Psoas muscle (tissue), 8 donors: ENCODE measurements at places on chromosomes 4 and X.

DNA sequence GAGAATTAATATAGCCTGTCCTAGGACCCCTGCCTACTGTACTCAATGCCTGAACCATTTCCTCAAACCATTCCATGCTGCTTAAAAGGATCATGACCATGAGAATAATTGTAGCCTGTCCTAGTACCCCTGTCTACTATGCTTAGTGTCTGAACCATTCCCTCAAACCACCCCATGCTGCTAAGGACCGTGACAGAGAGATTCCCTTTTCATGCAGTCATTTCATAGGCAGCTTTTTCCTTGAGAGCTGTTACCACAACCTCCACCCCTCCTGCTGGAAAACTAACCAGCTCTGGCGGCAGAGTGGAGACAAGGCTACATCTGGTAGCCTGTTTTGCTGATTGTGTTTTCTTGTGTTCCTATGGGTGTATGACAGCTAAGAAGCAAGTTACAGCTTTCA lies 174.9 kb upstream of the SMARCAD1 start:
- no peak for DNase-seq

DNA sequence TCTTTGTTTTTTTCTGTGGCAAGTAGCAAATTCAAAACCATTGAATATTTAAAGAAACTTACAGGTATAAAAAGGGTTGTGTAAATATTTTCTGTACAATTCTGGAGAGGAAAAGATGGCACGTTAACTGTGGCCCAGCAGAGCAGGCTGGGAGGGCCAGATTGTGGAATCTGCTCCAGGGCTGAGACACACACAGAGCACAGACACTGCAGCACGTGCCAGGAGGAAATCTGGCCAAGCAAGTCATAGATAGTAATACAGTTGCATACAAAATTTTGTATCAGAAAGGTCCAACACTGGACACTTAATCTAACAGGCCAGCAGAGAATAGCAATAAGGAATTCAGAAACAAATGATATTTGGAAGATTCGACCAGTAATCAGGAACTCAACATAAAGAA lies 763.7 kb downstream of the PDHA2 start:
- DNase-seq: no peak

DNA sequence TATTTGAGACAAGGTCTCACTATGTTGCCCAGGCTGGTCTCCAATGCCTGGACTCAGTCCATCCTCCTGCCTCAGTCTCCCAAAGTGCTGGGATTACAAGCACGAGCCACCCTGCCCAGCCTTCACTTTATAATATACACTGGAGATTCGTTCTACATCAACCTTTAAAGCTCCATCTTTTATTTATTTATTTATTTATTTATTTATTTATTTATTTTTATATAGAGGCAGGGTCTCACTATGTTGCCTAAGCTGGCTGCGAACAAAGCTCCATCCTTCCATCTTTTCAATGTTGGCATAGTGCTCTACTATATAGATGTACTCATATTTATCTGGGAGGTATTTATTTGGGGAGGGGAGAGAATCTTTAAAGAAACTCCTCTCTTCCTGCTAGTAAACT lies 1.7 kb upstream of the KDR start:
- DNase-seq: no peak

GRCh38 chr4:1445716-1446445 lies 39.6 kb upstream of the NKX1-1 start:
- DNase-seq: no peak

GRCh38 chrX:103276581-103277002 lies at the start of gene TCEAL5:
Gene TCEAL5, minus strand, starts transcription at chrX:103276750. Its CDS starts 2,187 bp downstream, at chrX:103274563.
- DNase-seq: peak; percentile 30

DNA sequence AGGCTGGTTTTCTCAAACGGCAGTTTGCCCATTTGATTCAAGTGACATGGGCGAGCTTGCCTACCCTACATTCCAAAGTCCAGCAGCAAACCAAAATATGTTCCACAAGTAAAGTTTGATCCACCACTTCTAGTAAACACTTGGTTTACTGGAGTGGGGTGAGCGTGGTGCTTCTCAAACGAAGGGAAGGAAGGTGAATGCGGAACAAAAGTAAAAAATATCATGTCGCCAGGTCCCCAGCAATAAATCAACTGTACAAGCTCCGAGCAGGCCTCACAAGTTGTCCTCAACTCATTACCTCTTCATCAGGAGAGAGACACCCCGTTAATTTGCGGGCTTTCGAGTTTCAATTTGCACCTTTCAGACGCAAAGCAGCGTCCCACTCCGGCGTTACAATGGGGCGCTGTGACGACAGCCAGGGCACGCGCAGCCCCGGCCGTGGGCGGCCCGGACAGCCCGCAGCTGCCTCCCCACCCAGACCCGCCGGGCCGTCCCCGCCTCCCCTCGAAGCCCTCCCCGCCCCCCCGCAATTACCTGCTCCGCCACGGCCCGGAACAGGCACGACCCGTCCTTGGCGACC lies 1.0 kb downstream of the OTUD4 start:
- DNase-seq: peak; percentile 76

- DNase-seq: no peak
These were observed 184.9 kb downstream of the COMMD8 start for GRCh38 chr4:47278631-47279030.

DNA sequence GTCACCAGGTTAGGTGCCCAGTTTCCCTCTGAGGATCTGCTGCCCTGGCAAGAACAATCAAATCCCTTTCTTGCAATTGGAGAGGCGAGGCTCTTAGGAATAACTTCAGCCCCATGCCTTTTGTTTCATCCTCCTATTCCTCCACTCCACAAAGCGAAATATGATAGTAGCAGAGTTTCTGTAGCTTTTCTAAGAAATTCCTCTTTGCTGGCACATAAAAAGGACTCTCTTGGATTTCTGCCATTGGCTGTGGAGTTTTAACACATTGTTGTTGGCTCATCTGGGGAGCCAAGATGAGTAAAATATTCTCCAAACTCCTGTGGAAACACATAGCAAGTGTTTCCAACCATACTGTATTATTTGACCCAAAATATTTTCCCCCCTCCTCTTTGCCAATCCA lies 11.0 kb upstream of the ADGRG2 start:
- DNase-seq: no peak

GRCh38 chr4:19429684-19430083 lies 822.0 kb upstream of the SLIT2 start:
- no peak for DNase-seq

DNA sequence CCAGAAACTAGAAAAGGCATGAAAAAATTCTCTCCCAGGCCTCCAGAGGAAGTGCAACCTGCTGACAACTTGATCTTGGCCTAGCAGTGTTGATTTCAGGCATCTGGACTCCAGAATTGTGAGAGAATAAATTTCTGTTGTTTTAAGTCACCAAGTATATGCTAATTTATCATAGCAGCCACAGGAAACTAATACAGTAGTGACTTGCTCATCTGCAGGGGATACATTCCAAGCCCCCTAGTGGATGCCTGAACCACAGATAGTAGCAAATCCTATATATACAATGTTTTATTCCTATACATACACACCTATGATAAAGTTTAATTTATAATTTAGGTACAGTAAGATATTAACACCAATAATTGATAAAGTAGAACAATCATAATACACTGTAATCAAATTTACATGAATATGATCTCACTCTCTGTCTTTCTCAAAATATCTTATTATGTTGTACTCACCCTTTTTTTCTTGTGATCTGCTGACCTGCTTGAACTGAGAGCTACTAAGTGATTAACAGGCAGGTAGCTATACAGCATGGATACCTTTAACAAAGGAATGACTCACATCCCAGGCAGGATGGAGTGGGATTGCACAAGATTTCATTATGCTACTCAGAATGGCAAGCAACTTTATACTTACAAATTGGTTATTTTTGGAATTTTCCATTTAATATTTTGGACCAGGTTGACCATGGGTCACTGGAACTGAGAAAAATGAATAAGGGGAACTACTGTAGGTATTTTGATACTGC lies 501.1 kb downstream of the KCNIP4 start:
- no peak for DNase-seq

GRCh38 chr4:6327220-6327917 lies 57.7 kb downstream of the WFS1 start:
- peak; percentile 85 for DNase-seq

DNA sequence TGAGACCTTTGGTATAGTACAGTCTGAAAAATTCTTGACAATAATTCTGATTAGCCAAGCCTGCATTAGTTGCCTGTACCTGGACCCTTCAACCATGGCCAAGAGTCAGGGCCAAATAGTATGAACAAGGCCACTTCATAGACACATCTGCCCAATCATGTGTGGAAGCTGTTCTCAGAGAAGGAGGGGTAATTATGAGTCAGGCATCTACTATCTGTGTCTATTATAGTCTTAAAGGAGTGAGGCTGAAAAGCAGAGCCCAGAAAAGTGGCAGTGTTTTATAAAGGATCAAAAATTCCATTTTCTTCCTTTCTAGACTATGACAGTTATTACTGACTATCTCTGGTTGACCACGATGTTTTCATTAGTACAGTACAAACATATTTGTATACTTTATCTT lies 5.0 kb upstream of the ADGRL3 start:
- no peak for DNase-seq

DNA sequence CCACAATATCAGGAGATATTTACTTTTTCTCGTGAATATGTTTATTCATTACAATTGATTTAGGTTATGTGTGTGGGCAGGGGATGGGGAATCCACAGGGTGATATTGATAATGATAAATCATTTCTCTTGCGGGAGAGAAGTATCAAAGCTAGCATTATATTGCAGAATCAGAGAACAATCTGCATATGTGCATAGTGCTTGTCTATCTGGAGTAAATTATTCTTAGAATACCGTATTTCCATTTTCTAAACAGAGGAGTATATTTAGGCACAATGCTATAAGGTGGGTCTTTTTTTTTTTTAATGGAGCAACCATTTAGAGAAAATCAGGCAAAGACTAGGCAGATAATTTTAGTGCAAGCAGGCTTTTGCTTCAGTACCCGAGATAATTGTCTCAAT lies 166.0 kb upstream of the ARX start:
- no peak for DNase-seq

DNA sequence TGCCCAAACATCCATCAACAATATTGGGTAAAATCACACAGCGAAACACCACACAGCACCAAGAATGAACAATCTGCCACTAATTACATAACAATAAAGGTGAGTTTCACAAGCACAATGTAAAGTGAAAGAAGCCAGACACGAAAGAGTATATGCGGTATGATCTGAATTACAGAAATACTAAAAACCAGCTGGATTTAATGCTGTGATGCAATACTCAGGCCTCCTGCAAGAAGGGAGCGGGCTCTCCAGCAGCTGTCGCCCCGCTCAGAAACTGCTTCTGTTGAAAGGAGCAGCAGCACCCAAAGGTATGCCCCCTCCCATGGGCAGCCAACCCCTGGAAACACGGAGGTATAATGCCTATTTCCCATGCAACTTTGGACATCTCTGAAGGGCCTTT lies 77.0 kb downstream of the PAPSS1 start:
- DNase-seq: no peak

- no peak for DNase-seq
These were observed 5.7 kb downstream of the ATP1B4 start for GRCh38 chrX:120367402-120368109.

GRCh38 chr4:112951362-112952312 lies 97.8 kb upstream of the ANK2 start:
- DNase-seq: no peak

DNA sequence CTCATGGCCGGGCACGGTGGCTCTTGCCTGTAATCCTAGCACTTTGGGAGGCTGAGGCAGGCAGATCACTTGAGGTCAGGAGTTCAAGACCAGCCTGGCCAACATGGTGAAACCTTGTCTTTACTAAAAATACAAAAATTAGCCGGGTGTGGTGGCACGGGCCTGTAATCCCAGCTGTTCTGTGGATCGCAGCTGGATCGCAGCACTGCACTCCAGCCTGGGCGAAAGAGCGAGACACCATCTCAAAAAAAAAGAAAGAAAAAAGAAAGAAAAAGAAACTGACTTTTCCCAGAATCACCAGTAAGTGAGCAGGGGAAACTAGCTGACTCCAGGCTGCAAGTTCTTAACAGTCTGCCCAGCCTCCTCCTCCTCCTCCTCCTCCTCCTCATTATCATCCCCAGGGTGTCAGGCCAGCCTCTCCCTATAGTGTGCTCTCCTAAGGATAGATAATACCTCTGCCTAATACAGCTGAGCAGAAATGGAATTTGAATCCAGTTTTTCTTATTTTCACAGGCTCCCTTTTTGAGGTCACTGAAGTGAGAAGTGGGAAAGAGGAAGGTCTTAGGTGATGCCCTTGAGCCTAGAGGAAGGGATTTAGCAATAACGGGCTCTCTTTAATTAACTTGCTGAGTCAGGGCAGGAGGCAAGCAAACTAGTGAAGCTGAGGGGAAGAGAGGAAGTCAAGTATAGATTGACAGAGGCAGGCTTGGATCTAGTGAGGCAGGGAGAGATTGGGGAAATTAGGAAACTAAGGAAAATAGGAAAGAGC lies 11.8 kb upstream of the ELF2 start:
- DNase-seq: no peak

GRCh38 chr4:179399054-179399782 lies 1957.0 kb upstream of the AGA start:
- DNase-seq: no peak

- no peak for DNase-seq
These were observed 80.4 kb downstream of the FRAS1 start for GRCh38 chr4:78137532-78137931.

DNA sequence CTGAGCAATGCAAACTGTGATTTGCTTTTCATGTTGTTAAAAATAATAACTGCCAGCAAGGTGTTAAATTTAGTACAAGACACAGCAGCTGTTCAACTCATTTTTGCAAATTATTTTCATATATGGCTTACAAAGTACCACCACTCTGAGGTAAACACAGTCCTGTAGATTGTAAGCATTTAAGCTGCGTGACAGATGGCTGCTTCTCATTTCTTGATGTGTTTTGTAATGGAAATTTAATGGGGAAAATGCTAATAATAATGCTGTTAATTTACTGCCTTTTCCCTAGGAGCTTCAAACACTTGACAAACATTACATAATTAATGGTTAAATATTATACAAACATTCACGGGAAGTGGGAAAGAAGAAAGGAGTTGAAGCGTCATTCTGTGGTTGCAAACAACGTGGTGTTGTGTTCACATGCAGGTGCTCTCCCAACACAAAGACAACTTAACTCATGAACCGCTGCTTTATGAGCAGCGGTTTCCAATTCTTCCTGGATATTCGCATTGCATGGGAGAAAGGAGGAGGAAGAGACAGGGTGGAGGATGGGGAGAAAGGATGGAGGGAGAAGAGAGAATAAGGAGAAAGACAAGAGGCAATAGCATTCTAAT lies 236.8 kb upstream of the VCX start:
- no peak for DNase-seq

DNA sequence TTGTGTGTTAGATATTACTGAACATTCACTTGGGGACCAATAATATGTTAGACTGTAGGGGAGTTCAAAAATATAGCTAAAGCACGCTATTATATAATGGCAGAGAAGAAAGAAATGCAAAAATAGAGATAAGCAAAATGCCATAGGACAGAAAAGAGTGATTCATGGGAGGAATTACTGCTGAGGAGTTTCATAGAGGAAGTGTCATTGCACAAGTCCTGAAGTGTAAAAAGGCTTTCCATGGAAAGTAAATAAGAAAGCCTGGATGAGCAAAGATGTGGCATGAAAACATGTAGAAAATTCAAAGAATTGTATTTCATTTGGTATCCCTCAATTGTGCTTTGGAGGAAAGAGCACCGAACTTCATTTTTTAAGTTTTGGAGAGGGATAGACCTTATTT lies 14.5 kb downstream of the HMGB2 start:
- no peak for DNase-seq
